SJSA1 (cell line): ENCODE measurements at places on chromosomes 5 and 9. TPM values are rescaled to one million over a fixed set of nuclear protein-coding genes. Genes with fewer than 3 reads are reported as not detected.

GRCh38 chr9:100602342-100602801, 24.5 kb downstream of the CAVIN4 start:
- H3K4me3 ChIP-seq = no peak overlapping the region
- no peaks in the 10 kb centered on the region for H3K36me3 ChIP-seq
- peaks cover 2% of the 10 kb centered on the region; the same call in 1 of the 2 replicates for H3K27me3 ChIP-seq
- no peak overlapping the region for H3K27ac ChIP-seq

DNA sequence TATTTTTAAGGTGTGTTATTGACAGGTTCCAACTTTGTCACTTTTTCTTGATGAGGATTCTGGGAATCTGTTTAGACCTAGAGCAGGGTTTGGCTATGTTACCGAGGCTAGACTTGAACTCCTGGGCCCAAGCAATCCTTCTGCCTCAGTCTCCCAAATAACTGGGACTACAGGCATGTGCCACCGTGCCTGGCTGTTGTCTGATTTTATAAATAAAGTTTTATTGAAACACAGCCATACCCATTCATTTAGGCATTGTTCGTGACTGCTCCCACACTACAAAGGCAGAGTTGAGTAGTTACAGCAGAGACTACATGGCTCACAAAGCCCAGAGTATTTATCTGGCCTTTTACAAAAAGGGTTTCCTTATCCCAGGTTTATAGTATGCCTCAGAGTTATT, 80.5 kb upstream of the TTC23L start:
- peaks cover 8% of the 10 kb centered on the region for H3K4me1 ChIP-seq
- H3K27ac ChIP-seq = no peak overlapping the region
- DNase-seq = no peak

DNA sequence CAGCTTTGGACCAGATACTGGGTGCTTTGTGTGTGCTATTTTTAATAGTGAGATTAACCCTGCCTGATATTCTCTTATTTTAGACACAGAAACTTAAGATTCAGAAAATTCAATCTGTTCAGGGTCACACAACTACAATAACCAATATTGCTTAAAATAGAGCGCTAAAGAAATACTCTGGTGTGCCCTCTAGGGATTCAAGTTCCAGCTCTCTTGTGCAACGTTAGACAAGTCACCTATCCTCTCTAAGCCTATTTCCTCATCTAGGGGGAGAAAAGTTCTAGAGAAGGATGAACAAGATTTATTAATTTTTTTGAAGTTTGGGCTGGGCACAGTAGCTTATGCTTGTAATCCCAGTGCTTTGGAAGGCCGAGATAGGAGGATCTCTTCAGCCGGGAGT, 2.1 kb upstream of the SCAI start:
- DNase-seq = no peak
- H3K27ac ChIP-seq = no peak overlapping the region
- peaks cover 9% of the 10 kb centered on the region for H3K36me3 ChIP-seq
- H3K4me3 ChIP-seq = no peak overlapping the region
- H3K4me1 ChIP-seq = peaks cover 21% of the 10 kb centered on the region
- no peaks in the 10 kb centered on the region; the same call in 1 of the 2 replicates for H3K27me3 ChIP-seq

DNA sequence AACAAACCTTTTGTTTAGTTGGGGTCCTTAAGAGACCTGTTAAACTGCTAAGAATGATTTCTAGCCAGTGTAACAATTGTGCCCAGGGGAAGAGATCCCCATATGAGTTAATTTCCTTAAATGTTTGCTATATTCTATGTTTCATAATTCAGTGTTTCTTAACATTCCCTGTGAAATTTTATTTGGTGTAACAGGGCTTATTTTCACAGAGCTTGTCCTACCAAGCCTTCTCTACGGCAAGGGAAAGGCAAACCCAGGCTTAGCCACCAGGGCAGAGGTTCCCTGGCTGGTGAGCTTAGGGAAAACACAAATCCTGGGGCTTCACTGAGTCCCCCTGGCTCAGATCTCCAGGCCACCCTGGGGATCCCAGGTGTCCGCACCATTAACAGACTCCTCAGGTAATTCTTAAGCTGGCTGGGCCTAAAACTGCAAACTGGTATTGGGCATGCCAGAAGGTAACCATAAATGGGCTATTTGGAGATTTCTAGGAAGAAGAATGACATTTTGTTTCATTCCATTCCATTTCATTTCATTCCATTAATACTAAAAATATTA, 17.0 kb upstream of the LCP2 start:
- peaks cover 3% of the 10 kb centered on the region; the same call in 1 of the 2 replicates for H3K27me3 ChIP-seq
- no peak overlapping the region for H3K27ac ChIP-seq
- no peak for DNase-seq
- H3K4me1 ChIP-seq = no peaks in the 10 kb centered on the region
- H3K36me3 ChIP-seq = no peaks in the 10 kb centered on the region

GRCh38 chr5:33549982-33550567, 109.3 kb downstream of the TARS1 start:
- H3K27ac ChIP-seq = no peak overlapping the region
- no peak overlapping the region for H3K4me3 ChIP-seq
- no peaks in the 10 kb centered on the region for H3K4me1 ChIP-seq
- no peaks in the 10 kb centered on the region for H3K36me3 ChIP-seq
- H3K27me3 ChIP-seq = no peaks in the 10 kb centered on the region

DNA sequence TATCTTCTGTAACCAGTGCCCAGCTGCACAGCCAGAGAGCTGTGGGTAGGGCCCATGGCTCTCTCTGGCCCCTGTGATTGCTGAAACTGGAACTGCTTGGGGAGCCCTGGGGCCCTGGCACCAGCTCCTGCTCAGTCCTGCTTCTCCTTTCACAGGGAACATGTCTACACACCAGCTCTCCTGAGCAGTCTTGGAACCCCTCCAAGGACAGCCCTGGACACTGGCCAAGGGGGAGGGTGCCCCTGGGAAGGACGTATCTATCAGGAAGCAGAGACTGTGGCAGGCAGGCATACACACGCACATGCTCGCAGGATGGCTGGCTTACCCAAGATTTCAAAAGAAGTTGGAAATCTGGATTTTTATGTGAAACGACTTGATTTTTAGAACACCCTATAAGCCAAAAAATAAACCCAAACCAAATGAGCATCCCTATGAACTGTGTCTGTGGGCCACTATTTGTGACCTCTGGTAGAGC, 8.8 kb upstream of the TRAF1 start:
- DNase-seq = peak; percentile 88
- H3K27me3 ChIP-seq = no peaks in the 10 kb centered on the region
- no peaks in the 10 kb centered on the region for H3K36me3 ChIP-seq

DNA sequence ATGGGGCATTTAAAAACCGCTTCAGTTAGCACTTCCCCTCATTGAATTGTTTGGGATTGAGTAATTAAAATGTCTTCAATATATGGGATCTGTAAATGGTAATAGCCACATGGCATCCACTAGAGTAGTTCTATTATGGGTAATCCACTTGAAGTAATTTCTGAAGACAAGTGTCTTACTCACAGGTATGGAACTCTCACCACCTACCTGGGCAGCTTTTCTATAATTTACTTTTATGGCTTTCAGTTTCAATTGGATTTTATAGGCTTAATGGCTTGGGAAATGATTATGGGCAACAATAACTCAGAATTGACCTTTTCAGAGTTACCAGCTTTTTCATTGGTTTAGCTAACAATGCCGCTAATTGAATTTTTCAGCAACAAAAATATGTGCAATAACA, 597.9 kb downstream of the PTPRD start:
- no peaks in the 10 kb centered on the region for H3K36me3 ChIP-seq
- DNase-seq = no peak
- no peak overlapping the region for H3K4me3 ChIP-seq
- H3K27ac ChIP-seq = no peak overlapping the region
- no peaks in the 10 kb centered on the region for H3K27me3 ChIP-seq

GRCh38 chr5:40464511-40464910, 215.2 kb upstream of the PTGER4 start:
- H3K36me3 ChIP-seq = no peaks in the 10 kb centered on the region
- H3K4me3 ChIP-seq = no peak overlapping the region
- no peak for DNase-seq
- peaks cover 12% of the 10 kb centered on the region for H3K4me1 ChIP-seq

GRCh38 chr5:109775130-109775529, 85.4 kb downstream of the MAN2A1 start:
- peaks cover under 1% of the 10 kb centered on the region for H3K4me1 ChIP-seq
- H3K27ac ChIP-seq = no peak overlapping the region
- H3K4me3 ChIP-seq = no peak overlapping the region
- H3K36me3 ChIP-seq = peaks cover 44% of the 10 kb centered on the region

DNA sequence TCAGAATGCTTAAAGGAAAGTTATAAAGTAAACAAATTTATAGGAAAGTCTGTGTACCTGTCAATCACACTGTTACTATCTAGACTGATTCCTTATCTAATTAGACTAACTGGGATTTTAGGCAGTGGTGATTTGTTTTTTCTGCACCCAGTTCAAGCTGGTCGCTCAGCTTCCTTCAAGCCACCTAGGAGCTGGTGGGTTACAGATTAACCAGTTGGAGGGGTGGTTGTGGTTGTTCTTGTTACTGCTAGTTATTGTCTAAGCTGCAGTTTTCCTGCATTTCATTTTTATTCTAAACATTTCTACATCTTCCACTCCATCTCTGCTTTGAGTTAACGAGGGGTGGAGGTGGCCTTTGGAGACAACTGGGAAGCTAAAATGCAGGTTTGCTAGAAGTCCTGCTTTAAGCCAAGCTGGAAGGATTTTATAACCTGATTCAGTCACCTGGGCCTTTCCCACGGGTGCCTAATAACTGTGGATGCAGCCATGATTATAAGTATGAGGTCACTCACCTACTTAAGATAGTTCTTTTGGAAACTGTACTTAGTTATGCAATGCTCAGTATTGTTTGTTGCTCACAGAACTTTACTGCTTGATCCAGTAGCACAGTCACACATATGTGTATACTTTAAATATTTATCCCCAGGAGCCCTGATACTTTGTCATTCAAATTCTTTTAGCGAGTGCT, 303.9 kb upstream of the DAP start:
- H3K4me1 ChIP-seq = peaks cover 17% of the 10 kb centered on the region
- H3K4me3 ChIP-seq = no peak overlapping the region
- no peak for DNase-seq
- peaks cover 4% of the 10 kb centered on the region for H3K27me3 ChIP-seq

DNA sequence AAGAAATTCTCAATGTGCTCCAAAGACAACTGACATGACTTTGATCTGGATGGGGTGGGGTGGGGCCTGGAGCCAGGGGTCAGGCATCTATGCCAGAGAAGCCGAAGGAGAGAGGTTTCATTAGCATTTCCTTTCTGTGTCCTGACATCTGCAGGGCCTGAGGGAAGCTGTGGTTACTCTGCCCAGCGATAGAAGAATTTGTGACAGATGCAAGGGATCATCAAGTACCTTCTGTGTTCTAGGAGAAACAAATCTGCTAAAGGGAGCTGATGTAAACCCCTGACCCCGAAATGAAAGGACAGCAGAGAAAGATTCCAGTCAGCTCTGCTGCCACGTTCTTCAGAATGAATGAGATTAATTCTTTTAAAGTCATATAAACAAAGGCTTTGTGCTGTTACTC, 335.7 kb downstream of the PRELID2 start:
- DNase-seq = no peak

DNA sequence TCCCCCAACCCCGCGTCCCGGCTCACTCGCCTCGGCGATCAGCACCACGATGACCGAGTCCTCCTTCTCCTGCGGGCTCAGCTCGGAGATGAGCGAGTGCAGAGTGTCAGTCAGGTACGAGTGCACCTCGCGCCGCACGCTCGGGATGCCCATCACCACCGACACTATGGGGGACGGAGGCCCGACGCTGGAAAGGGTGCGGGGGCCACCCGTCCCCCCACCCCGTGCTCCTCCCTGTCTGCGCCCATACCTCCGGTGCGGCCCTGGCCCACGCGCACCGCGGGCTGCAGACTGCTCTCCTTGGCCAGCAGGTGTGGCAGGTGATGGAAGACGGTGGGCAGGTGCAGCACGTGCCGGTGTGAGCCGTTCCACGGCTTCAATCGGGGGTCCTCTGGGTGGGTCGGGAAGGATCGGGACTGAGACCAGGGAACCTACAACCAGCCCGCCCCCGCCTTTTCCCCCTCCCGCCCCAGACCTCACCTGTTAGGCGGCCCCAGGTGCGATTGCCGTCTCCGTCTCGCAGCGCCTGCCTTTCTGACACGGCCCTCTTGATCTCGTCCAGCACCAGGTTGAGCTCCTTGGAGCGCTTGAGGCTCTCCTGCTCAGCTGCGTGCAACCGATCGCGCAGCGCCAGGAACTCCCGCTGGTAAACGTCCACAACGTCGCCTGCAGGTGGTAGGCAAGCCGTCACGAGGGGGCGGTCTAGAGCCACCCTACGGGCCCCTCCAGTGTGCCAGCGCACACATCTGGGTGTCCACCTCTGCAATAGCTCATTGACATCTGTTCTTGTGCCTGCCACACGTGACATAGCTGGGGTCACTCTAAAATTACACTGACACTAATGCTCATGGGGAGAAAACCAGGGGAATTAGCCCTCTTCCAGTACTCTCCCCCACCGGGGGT, 5.1 kb downstream of the MGAT4B start:
- peaks cover 21% of the 10 kb centered on the region for H3K4me1 ChIP-seq
- H3K27ac ChIP-seq = no peak overlapping the region
- DNase-seq = no peak
- no peaks in the 10 kb centered on the region for H3K27me3 ChIP-seq
- no peak overlapping the region for H3K4me3 ChIP-seq
- peaks cover 88% of the 10 kb centered on the region for H3K36me3 ChIP-seq

DNA sequence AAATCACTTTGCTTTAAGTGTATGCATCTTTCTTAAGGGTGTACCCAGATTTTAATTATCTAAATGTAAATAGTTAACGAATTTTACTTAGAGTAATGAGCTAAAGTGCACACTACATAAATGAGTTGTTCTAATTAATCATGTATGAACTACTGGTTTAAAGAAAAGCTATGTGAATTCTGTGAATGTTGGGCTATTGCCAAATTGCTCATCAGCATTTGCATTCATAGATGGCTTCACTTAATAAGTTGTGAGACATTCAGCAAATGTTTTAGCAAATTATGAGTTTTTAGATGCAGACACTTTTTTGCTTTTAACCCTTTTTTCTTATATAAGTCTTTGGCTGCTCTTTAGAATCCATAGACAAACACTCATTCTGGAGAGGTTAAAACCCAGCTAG, 175.7 kb downstream of the PBX3 start:
- H3K4me3 ChIP-seq = no peak overlapping the region
- no peaks in the 10 kb centered on the region for H3K27me3 ChIP-seq
- no peaks in the 10 kb centered on the region for H3K4me1 ChIP-seq
- H3K36me3 ChIP-seq = no peaks in the 10 kb centered on the region
- H3K27ac ChIP-seq = no peak overlapping the region

DNA sequence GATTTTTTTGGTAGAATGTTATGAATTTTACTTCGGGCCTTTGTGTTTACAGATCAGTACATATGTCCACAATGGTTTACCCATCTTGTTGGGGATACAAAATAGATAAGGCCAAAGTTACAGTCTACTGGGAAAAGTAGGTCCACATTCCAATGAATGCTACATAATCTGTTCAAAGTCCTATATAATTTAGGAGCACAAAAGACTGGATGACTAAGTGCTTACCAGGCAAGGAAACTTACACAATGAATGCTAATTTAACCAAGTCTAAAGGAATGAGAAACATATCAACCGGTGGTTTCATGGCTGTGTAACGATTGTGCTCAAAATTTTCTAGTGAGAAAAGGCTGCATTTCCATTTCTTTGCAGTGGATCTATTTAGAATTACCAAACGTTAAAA, 97.4 kb upstream of the TRPM3 start:
- H3K36me3 ChIP-seq = no peaks in the 10 kb centered on the region
- H3K4me1 ChIP-seq = no peaks in the 10 kb centered on the region
- no peak overlapping the region for H3K4me3 ChIP-seq
- H3K27me3 ChIP-seq = no peaks in the 10 kb centered on the region

The PLK2 gene
- 279 and 299 TPM in 2 replicates for total RNA-seq

The DELE1 gene
- 72.3 and 104 TPM in 2 replicates for total RNA-seq

The SLC34A3 gene
- total RNA-seq = not detected in 2 replicates

The ADAM19 gene
- 30.0 and 48.7 TPM in 2 replicates for total RNA-seq

The SLC1A1 gene
- total RNA-seq = 1.3 and 3.9 TPM in 2 replicates

The SLC25A2 gene
- total RNA-seq = 0.11 and 0.75 TPM in 2 replicates

The FOXD4L5 gene
- total RNA-seq = not detected in 2 replicates

The SARDH gene
- 15.3 and 20.9 TPM in 2 replicates for total RNA-seq
